ENCODE measurements at places on chromosomes 6 and 20.
A peak's percentile ranks its signal among the peaks of the same experiment; 100 is the strongest.

DNA sequence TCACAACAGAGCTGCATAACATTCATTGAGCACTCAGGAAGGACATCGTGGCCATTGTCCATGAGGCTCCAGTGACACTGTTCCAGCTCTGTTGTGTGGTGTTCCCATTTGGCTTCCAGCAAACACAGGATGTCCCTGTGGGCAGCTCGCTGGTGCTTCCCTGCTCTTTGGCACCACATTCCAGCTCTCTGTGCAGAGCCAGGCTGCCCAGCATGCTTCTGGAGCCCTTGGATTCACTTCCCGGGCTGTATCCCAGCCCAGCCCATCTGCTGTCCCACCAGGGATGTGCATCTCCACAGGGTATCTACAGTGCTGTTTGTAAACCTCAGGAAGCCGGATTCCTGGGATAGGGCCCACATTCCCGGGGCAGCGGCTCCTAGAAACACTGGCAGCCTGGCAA lies 57.2 kb downstream of the CTCFL start:
- no peak for DNase-seq

DNA sequence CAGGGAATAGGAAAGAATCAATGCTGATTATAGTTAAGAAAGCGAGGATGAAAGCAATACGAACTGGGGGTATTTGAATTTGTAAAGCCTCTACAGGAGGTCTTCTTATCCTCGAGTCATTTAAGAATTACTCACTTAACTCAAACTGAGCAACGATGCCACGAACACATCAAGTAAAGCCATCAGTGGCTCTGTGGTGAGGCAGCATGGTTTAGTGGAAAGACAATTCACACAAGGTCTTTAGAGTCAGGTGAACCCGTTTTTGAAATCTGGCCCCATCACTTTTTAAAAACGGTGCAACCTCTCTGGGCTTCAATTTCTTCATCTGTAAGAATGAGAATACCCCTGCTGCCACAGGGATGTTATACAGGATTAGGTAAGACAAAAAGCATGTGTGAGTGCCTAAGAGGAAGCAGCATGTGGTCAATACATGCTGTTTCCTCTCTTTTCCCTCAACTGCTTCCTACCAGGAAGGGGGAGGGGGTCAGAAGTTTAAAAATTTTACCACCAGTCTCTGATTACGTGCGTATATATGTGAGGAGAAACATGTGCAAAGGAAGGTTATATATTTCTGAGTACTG lies 162.0 kb downstream of the BTBD9 start:
- DNase-seq, result no peak

GRCh38 chr6:16706029-16706428 lies 55.2 kb downstream of the ATXN1 start:
- no peak for DNase-seq

DNA sequence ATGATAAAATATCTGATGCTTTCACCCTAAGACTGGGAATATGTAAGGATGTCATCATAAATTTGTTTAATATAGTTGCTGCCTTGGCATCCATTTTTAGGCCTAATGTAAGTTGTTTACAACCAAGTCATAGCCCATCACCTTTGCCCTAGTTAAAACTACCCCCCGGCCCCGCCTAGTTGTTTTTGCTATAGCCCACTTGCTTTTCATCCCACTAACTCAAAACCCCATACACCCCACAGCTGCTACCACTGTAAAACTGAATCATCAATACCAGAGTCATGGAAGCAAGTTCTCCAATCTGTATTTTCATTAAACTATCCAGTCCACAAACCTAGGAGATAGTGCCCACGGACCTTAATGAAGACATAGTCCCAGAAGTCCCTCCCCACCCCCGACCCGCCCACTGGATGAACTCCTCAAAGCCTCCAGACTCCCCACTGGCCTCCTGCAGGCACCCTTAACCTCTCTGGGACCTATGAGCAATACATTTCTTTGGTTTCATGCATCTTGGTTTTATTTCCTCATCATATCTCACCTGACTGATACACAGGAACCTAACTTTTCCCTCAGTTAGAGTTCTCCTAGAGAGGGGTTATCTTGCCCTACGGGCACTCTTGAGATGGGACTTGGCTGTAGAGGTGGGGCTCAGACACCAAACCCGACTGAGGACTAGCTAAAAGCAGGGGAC lies 12.5 kb upstream of the ZDHHC14 start:
- no peak for DNase-seq

DNA sequence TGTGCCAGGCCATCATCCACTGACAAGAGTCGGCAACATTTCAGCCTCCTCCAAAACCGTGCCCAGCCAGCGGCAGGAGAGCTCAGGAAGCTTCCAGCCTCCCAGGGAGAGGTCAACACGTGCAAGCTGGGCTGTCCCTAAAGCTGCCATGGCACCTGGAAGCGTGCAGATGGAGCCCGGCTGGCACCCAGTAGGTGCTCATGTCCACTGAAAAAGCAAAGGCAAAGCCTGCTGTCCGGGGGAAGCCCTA lies 14.4 kb upstream of the TLDC2 start:
- DNase-seq, result no peak

DNA sequence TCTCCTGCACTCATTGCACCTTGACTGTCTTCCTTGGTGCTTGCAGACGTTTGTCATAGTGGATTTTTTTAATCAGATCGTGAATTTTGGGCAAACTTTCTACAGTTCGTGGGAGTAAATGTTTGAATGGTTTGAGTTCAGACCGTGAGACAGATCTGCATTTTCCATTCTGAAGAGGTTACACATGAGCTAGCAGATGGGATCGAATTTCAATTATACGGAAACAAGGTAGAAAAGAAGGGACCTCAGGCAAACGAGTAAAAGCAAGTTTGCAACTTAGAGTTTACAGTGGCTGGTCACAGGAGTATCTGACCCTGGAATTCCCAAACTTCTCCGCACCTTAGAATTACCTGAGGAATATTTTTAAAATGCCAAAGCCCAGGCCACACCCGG lies 17.2 kb upstream of the NCR2 start:
- DNase-seq, result no peak

- DNase-seq, result no peak
Measured at GRCh38 chr20:3712279-3712873, at the start of gene SIGLEC1. SIGLEC1 (minus strand) TSS chr20:3712600; CDS start chr20:3707128, 5,472 bp downstream.

DNA sequence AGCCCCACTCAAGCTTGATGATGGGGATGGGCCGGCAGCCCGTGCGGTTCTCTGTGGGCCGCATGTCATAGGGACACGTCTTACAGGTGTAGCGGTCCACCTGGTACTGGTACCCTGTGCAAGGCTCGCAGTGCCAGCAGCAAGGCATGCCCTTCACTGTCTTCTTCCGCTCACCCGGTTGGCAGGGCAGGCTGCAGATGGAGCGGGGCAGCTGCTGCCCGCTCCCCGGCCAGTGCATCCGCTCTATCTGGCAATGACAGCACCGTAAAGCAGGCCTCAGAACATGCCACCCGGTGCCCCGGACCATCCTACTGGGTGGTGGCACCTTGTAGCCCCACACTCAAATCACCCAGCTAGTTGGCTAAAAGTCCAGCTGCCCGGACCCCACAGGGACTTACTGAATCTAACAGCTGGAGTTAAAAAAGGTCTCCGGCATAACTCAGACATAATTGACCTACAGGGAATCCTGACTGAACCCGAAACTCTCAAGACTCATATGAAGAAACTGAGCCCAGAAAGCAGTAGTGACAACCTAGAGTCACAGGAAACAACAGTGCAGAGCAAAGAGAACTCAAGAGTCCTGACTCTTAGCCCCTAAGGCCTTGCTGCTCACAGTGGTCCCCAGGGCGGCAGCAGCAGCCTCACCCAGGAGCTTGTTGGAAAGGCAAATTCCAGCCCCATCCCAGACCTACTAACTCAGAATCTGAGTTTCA lies 109.4 kb downstream of the GRM4 start:
- DNase-seq, result peak; percentile 63

DNA sequence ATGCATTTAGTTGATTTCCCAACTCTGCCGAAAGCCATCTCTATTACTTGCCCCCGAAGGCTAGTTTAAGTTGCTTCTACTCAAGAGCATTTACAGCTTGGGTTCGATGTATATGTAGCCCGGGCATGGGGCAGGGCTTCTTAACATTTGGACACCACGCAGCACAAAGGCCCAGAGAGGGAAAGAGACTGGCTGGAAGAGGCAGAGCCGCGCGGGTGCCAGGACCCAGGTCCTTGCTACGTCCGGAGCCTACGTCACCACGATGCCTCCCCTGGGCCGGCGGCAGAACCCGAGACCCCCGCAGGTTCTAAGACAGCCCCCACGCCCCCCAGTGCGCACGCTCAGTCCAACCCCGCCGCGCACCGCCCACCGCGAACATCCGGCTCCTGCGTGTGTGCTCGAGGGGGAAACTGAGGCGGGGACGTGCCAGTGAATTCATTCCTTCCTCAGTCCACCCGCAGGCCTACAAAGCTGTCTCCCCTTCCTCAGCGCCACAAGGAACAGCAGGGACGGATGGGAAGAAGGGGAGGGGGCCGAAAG lies 367 bp upstream of the PCIF1 start:
- peak; percentile 65 for DNase-seq

- no peak for DNase-seq
Measured at GRCh38 chr20:36805396-36805795, 31.8 kb upstream of the DSN1 start.
